ENCODE measurements at places on chromosomes 11 and 22.

GRCh38 chr11:27274854-27275395 lies 88.1 kb downstream of the CCDC34 start:
- DNase-seq = no peak

GRCh38 chr11:61829806-61830205 lies 1.7 kb downstream of the FADS2 start:
- no peak for DNase-seq

DNA sequence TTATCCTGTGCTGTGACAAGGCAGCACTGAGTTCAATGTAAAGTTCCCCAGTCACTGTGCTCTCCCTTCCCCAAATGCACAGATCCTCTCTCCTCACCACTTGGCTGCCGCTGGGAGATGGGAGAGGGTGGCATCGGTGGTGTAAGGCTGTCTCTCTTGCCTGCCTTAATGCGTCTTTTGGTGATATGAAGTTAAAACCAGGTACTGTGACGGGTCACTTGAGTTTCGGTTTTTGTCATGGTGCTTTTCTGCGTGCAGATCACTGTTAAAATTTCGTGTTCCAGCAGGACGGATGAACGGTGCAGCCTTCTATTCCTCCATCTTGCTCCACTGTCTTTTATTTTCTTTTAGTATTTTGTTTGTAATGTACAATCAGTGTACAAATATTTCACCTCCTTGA lies 18.6 kb downstream of the GLB1L2 start:
- DNase-seq = no peak

GRCh38 chr11:121038648-121039409 lies 14.9 kb downstream of the TBCEL start:
- no peak for DNase-seq

GRCh38 chr11:70192666-70193410 lies 10.3 kb upstream of the FADD start:
- DNase-seq = no peak

DNA sequence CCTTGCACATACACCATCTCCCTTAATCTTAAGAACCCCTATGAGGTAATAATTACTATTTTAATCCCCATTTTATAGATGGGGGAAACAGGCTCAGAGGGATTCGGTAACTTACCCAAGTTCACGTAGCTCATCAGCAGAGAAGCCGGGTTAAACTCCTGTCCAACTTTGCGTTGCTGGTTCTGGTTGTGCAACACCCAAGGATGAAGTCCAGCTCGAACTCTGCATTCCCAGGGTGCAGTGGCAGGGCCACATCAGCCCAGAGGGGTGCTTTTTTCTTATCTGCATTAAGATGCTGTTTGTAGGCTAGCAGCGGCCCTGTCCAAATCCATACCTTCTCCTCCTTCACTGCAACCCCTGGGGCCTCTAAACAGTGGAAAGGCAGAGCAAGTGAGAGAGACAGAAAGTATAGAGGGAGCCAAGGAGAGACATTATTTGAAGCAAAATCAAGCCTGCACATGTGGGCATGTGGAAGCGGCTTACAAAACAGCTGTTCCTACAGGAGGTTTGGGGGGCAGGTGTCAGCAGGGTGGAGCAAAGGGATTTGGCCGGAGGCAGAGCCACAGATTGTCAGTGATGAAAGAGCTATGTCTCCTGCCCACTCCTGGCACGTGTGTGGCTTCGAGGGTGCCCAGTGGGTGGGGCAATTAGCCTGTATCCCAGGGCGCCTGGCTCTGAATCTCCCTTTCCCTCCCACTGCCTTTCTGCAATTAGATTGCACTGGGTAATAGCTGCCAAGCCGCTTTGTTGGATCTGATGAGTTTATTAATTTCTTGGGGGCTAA lies 129.5 kb upstream of the TBCEL start:
- no peak for DNase-seq

DNA sequence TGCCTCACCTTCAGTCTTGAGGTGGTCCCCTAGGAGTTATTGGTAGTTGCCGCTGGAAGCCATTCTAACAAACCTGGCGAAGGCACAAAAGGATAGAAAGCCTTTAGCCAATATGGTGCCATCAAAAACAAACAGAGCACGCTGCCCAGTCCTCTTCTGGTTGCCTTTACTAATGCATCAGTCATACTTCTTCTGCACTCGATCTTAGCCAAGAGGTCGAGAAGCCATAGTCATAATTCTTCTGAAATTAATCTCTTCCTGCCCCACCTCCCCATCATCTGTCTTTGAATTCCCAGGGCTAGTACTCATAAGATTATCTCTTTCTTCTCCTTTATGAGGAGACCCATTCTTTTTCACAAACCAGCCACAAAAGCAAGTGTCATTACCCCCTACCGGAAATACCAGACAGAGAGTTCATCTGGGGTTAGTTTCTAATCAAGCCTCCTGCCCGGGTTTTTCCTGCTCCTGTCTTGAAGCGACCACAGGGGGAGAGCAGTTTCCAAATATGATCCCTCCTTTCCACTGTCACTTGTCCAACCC lies 21.4 kb upstream of the EHF start:
- no peak for DNase-seq

GRCh38 chr11:110856996-110857812 lies 145.0 kb upstream of the ARHGAP20 start:
- DNase-seq = no peak

- DNase-seq = no peak
Observed at GRCh38 chr11:115477410-115477809, 26.8 kb downstream of the CADM1 start.

DNA sequence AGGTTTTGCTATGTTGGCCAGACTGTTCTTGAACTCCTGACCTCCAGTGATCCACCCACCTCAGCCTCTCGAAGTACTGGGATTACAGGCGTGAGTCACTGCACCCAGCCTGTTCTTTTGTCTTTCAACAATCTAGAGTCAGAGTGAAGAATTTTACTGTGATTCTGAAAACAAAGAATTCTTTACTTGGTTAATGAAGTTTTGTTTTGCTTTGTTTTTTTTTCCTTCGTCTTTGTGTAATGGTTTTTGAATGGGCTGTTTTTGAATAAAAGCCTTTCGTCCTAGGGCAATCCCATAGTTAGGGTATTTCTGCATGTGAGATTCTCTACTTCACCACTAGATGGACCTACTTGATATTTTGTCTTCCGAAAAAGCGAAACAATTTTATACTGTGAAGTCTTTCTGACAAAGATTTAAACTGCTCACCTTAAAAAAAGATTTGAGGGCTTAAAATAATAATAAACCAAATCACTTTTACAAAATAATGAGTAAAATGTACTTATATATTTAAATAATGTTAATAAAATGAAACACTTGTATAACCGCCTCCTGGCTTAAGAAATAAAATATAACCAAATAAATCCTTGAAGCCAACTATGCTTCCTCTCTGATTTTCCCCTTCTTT lies 43.4 kb upstream of the SC5D start:
- no peak for DNase-seq

- DNase-seq = no peak
Observed at GRCh38 chr22:31350410-31350863, 4.3 kb upstream of the PATZ1 start.

DNA sequence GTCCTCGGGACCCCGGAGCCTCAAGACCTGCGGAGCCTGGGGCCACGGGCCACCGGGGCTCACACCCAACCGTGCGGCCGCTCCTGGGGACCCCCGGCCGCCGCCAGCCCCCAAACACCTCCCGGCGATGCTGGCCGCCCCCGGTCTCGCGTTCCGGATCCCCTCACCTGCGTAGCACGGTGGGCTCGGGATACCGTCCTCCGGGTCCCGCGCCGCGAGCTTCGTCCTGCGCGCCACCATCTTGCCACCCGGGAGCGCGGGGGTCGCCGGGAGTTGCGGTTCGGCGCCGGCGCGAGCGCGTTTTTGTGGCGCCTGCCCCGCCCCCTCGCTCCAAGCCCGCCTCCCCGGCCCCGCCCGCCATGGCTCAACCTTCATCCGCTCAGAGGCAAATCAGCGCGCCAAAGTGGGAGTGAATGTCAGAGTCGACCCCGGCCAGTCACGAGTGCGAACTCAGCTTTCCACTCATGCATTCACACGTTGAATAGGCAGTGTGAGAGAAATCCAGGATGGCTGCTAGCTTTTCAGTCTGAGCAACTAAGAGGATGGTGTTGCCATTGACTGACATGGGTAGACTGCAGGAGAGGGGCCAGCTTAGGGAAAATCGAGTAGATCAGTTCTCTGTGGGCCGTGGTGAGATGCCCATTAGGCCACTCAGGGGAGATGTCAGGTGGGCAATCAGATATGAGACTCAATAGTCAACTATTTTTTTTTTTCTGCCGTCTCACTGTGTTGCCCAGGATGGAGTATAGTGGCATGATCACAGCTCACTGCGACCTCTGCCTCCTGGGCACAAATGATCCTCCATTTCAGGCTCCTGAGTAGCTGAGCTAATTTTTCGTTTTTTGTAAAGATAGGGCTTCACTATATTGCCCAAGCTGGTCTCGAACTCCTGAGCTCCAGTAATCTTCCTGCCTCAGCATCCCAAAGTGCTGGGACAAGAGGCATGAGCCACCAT lies 28.3 kb downstream of the SERHL2 start:
- peak; percentile 79 for DNase-seq

DNA sequence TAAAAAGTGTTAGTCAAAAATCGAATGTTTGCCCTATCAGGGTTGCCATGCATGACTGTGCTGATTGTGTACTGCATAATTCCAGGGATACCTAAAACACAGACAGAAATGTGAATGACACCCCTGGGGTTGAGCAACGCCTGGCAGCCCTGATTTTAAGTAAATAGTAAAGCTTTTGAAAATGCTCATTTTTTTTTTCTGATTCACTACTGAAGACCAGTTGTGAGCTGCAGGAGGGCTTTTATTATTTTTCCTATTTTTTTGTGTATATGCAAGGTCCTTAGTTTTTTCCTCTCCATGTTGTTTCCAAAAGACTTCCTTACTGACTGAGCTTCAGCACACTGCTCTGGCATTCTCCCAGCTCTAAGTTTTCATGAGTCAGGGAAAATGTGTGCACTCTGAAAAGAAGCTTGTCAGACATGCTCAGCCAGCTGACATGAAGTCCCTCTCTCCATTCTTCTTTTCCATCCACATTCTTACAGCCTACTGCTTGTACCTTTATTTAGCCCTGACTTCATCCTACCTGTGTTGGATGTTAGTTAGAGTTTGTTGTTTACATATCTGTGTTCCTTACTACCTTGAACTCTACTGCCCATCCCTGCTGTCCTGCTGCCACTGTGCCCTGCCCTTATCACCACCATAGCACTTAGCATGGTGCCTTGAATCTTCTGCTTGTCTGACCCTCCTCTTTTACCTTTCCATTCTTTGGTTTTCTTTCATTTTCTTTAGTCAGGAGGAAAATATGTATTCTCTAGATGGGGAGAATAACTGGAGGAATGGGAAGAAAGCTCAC lies 79.5 kb downstream of the HORMAD2 start:
- DNase-seq = no peak

GRCh38 chr11:62665599-62666258 lies 617 bp downstream of the CSKMT start:
- DNase-seq = peak; percentile 52

GRCh38 chr22:21764038-21764804 lies 28.6 kb upstream of the YPEL1 start:
- DNase-seq = no peak

- no peak for DNase-seq
Observed at GRCh38 chr22:45886540-45886939, 90.4 kb downstream of the WNT7B start.

GRCh38 chr22:35399114-35399677 lies 744 bp upstream of the MCM5 start:
- DNase-seq = no peak

GRCh38 chr22:27620367-27621154 lies 181.0 kb downstream of the MN1 start:
- DNase-seq = no peak

GRCh38 chr11:64841592-64842365 lies 2.7 kb downstream of the CDC42BPG start:
- no peak for DNase-seq

DNA sequence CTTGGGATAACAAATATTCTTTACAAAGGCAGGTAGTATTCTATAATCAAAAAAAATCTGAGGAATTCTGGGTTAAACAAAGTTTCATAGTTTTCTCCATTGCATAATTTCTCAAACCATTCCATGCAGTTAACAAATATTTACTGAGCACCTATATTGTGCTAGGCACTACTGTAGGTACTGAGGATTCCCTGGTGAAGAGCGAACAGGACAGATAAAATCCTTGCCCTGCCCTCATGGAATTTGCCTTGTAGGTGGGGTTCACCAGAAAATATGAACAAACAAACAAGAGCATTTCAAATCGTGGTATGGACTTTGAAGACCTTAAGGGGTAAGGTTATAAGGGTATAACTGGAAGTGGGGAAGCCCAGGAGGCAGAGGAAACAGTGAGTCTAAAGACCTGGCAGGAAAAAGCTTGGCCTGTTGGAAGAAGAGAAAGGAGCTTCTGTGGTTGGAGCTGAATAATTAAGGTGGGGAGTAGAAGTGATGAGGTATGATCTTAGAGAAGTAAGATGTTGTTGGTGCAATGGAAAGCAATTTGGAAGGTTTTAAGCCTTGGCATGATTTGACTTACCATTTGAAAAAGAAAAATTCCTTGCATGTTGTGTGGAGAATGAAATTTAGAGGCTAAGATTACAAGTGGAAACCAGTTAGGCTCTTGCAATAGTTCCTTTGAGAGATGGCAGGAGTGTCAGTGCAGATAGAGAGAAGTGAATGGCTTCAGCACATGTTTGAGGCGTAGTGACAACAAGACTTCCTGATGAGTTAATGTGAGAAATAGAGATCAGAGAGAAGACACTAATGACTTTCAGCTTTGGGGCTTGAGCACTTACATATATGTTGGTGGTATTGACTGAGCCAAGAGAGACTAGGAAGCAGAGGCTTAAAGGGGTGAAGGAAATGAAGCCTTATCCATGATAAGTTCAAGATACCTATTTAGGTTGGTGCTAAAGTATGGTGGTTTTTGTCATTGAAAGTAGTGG lies 55.7 kb upstream of the PICALM start:
- DNase-seq = no peak

- DNase-seq = no peak
Observed at GRCh38 chr11:76824083-76824939, 36.4 kb upstream of the ACER3 start.

DNA sequence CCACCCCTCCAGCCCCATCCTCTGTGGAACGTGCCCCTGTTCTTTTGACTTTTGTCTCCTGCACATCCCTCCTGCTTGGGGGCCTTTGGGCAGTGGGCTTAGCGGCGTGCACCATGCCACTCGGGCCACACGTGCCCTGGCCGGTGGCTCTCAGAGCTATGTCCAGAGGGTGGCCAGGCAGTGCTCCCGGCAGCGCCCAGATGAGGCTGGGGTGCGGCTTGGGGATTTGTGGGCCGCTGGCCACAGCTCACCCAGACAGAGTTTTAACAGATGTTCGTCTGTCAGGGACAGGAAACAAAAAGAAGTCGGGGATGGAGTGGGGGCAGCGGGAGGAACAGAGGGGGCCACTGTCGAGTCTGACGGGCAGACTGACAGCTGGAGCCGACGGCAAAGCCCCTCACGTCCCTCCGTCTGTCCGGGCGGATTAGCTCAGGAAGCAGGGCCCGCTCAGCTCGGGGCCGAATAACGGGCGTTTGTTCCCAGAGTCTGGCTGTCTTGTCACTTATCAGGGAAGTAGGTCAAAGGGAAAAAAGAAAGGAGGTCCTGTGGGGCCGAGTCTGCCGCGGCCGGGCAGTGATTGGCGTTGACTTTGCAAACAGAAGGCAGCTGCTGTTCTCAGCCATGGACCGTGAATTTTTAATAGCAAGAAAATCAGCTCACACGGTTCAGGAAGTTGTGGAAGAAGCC lies 61.6 kb downstream of the LRP5 start:
- DNase-seq = no peak
